Midbrain (tissue), 1 donor: ENCODE measurements at places on chromosomes 13 and 19.

DNA sequence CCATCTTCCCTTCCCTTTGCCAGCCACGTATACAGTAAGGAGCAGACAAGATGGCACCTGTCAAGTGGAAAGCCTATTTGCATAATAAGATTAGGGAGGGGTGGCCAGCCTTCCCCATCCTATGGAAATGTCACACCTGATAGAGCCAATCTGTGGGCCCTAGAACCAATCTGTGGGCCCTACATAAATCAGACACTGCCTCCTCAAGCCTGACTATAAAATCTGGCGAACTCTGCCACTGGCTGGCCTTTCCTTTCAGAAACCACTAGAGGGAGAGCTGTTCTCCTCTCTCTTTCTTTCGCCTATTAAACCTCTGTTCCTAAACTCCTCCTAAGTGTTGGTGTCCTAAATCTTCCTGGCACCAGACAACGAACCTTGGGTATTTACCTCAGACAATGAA is 231.5 kb upstream of the KLHL1 start:
- no peak for DNase-seq

- DNase-seq = no peak
Observed at GRCh38 chr19:15913830-15914229, 16.0 kb upstream of the CYP4F2 start.

DNA sequence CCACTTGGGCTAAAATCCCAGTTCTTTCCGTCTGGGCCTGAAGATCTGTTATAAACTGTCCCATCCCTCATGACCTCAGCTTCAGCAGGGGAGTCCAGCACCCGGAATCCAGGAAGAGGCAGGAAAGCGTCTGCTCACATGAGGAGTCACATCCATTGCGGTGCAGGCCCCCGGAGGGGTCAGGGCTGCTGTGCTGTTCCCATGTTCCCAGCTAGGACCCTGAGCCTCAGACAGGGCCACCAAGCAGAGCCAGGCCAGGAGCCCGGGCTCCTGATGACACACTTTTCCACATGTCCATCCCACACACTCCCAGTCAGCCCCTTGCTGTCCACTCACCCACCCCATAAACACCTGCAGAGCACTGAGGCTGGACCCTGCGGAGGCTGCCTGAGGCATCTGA is 45.3 kb upstream of the VSTM2B start:
- DNase-seq = no peak

GRCh38 chr13:114077933-114078325 is 54.5 kb downstream of the RASA3 start:
- peak; percentile 30 for DNase-seq

GRCh38 chr13:33541962-33542308 is 256.4 kb upstream of the STARD13 start:
- no peak for DNase-seq

- no peak for DNase-seq
Observed at GRCh38 chr13:29903996-29904395, 53.6 kb upstream of the UBL3 start.

GRCh38 chr13:26484196-26484595 is 73.3 kb upstream of the WASF3 start:
- no peak for DNase-seq

DNA sequence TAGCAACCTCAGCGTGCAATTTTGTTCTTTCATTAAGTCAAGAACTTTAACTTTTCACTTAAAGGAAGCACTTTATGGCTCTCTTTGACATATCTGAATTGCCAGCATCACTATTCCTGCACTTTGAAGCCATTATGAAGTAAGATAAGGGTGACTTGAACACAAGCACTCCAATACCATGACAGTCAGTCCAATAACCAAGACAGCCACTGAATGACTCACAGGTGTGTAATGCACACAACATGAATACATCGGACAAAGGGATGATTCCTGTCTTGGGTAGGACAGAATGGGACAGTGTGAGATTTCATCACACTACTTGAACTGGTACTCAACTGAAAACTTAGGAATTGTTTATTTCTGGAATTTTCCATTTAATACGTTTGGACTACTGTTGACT is 233.7 kb upstream of the IPO5 start:
- no peak for DNase-seq

DNA sequence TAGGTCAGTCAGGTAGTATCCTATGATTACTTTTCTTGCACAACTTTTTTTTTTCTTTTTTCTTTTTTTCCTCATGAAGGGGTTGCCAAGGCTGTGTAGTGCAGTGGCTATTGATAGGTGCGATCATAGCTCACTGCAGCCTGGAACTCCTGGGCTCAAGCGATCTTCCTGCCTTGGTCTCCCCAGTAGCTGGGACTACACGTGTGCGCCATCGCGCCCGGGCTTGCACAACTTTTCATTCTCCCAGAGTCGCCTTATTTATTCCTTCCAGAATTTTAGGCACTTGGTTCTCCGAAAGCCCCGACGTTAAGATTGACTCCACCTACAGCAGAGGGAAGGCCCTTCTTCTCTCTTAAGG is 867 bp upstream of the ZNF613 start:
- DNase-seq = no peak

- DNase-seq = no peak
Observed at GRCh38 chr13:96822895-96823294, 171.4 kb downstream of the OXGR1 start.

DNA sequence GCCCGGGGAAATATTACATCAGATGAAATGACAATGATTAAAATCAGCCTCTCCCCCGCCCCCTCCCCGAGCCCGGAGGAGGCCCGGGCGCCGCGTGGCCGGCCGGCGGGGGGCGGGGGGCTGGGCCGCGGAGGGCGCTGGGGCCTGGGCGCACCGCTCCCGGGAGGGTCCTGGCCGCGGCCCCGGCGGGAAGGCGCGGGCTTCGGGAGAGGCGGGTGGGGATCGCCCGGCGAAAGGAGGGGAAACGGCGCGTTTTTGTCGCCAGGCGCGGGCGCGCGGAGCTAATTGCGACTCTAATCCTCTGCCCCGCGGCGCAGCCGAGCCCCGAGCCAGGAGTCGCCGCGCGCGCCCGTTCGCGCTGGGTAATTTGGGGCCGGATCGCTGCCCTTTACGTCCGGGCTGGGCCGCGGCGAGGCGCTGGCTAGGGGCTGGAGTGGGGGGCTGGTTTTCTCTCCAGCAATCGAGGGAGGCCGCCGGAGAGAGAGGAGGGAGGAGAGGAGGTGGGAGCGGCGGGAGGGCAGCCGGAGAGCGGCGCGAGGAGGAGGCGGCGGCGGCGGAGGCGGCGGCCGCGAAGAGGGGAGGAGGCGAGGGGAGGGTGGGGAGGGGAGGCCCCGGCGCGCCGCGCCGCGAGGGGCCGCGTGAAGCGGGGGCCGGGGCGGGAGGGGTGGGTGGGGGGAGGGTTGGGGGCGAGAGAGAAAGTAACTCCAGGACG is at the start of gene KCTD15:
TSS of gene KCTD15 (plus strand) at position 707 of the 712 bp plus-strand sequence. CDS start 3,585 bp downstream, outside the sequence.
- DNase-seq = no peak

DNA sequence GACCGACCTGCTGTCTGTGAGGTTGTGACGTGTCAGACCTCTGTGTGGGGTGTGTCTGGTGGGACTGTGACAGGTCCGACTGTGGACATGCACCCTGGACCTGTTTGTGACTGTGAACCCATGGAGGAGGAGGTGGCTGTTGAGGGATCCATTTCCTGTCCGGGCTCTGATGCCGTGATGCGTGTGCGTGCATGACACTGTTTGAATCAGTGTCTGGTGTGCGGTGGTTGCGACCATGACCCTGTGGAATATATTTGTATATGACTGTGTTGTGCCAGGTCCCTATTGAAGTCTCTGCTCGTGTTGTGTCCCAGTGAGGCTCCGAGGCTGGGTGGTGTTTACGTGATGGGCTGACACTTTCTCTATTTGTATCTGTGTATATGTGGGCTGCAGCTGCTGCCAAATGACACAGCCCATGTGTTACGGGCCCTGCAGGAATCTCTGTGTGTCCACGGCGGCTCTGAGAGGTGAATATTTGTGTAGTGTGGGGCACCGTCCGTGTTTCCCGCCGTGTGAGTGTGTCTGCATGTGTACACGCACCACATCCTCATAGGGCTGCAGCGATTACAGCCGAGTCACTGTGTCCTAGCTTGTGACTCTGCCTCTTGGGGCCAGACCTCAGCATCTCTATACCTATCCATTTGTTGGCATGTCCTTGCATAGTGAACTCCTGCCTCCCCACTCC is 18.3 kb downstream of the CCDC97 start:
- DNase-seq = no peak

DNA sequence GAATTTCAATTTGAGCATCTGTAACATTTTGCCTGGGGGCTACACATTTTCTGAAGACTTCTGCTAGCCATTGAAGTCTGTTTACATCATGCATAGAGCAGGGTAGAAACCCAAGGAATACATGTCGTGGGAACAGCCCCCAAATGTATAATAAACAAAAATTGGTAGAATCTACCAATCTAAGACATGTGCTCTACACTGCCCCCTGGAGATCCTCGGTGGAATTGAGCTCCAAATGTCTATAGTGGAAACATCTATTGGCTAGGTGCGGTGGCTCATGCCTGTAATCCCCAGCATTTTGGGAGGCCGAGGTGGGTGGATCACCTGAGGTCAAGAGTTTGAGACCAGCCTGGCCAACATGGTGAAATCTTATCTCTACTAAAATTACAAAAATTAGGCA is 57.3 kb downstream of the MBD3L2B start:
- no peak for DNase-seq

DNA sequence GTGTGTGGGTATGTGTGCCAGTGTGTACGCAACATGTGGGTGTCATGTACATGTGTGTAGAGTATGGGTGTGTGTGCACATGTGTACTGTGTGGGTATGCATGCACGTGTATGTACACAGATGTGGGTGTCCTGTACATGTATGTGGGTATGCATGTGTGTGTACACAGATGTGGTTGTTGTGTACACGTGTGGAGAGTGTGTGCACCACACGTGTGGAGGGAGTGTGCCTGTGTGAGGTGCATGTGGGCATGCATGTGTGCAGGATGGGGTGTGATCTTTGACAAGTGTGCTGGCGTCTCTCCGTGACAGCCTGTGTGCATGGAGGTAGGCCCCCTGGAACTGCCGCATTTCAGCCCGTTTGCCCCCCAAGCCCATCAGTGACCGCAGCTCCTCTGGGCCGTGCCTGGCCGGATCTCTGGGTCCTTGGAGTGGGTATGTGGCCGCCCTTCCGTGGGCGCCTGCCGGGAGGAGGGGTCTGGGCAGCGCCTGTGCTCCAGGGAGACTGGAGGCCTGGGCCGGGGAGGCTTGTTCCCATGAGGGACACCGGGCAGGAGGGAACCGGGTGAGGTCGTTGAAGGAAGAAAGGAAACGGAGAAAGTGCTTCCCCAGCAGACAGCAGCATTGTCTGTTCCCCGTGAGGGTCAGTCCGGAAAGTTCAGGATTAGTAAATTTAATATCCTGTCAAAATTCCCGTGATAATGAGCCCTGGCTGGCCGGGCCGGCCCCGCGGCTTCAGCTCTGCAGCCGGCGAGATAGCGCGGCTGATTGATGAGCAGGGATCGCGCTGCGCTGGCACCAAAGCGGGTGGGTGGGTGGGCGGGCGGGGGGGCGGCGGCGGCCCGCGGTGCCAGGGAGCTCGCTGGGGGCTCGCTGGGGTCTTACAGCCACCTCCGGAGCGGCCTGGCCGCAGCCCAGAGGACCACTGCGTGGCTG is 91.1 kb upstream of the SOX1 start:
- DNase-seq = no peak

GRCh38 chr13:110471833-110472162 is 89.7 kb downstream of the RAB20 start:
- DNase-seq = no peak

- DNase-seq = no peak
Observed at GRCh38 chr19:6925801-6926751, 38.7 kb downstream of the ADGRE1 start.

GRCh38 chr13:41782086-41782485 is 178.8 kb downstream of the VWA8 start:
- DNase-seq = peak; percentile 61

GRCh38 chr19:21970466-21970865 is 40.3 kb downstream of the ZNF208 start:
- DNase-seq = no peak

GRCh38 chr13:50205581-50205980 is 190.3 kb downstream of the KCNRG start:
- no peak for DNase-seq

- no peak for DNase-seq
Observed at GRCh38 chr13:111993691-111994090, 73.3 kb upstream of the SOX1 start.

GRCh38 chr13:32976912-32977311 is 39.3 kb upstream of the KL start:
- no peak for DNase-seq

DNA sequence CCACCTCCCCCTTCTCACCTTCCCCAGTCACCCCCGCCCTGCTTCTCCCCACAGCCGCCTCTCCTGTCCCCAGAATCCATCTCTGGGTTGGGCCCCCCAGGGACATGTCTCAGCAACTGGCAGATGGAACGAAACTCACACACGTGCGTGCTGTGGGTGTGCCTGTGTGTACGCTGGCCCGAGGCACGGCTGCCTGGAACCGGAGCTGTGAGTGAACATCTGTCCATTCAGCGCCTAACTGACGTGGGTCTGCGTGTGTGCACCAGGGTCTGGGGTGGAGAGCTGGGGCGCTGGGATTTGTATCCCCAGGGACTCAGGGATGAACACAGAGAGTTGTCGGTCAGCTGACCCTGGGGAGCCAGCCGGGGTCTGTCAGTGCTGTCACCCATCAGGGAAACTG is 752 bp upstream of the HAS1 start:
- DNase-seq = no peak

GRCh38 chr19:43760941-43761340 is 6.2 kb upstream of the SMG9 start:
- no peak for DNase-seq

DNA sequence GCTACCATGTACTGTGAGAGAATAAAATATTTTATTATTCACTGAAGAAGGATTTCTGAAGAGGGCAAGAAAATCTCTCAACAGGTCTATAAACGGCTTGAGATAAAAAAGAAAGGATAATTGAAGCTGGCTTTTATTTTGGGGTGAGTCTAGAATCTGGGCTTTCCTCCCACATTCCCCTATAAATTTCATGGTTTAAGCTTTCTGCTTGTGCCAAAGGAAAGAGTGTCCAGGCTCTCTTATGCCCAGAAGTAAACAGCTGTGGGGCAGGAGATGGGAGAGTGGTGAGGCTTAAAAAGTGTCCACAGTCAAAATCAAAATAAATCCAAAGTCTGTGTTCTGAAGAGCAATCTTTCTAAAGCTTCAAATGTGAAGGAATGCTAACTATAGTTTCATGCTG is 942.2 kb upstream of the MIR17HG start:
- DNase-seq = no peak

GRCh38 chr19:574658-575526 is 2.5 kb downstream of the BSG start:
- peak; percentile 53 for DNase-seq

DNA sequence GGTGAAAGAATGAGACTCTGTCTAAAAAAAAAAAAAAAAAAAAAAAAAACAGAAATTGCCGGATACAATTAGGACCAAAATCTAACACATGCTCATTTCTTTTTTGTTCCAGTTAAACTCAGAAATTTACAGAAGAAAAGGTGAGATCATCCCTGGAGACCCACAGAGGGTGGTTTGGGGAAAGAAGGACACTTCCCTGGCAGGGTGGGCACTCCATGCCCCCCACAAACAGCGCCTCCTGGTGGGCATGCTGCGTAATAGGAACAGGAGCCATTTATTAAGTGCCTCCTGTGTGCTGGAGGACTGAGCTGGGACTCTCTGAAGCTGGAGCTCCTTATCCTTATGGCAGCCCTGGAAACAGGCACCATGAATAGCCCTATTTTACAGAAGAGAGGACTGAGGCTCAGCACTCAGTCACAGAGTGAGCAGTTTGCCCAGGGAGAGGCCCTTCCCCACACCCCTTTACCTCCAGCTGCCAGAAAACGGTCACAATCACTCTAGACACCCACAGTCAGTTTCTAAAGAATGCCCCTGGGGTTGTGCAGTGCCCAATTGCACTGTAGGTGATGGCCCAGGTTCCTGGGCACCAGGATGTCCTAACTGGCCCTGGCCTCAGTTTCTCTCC is 10.1 kb downstream of the C19orf38 start:
- no peak for DNase-seq
